ENCODE measurements at places on chromosomes 1 and 21.

DNA sequence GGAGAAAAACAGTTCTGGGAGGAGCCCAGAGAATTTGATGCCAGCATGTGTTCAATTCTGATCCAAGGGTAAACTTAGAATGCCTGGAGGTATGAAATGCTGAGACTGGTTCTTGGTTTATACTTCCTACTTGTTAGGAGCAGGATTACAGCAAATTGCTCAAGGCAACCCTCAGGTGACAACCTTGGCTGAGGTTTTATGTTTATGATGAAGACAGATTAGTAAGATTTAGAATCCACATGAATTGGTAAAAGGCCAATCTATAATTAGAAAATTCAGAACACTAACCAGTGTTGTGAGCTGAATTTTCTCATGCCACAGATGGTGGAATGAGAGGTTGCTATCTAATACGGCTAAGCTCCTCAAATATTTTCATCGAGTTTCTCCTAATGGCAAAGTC lies 235.3 kb upstream of the NRIP1 start:
- no peak for DNase-seq

DNA sequence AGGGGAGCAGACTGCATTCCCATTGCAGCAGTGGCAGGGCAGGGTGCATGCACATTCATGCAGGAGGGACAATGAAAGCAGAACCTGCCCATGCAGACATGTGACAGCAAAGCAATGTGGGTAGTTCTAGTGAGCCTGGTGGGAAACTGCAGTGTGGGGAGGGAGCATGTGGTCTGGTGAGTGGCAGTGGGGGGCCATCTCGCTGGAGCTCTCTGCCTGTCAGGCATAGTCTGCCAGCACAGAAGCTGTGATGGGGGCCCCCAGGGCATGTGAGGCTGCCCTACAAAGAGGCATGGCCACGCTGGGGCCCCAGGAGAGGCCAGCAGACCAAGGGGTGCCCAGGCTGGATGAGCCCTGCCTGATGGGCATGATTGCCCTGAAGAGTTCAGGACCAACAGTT lies 579.7 kb downstream of the PTPRC start:
- no peak for DNase-seq

GRCh38 chr1:94661431-94661932 lies 119.9 kb upstream of the F3 start:
- DNase-seq: no peak

GRCh38 chr1:154334079-154335024 lies 9.0 kb downstream of the ATP8B2 start:
- no peak for DNase-seq

DNA sequence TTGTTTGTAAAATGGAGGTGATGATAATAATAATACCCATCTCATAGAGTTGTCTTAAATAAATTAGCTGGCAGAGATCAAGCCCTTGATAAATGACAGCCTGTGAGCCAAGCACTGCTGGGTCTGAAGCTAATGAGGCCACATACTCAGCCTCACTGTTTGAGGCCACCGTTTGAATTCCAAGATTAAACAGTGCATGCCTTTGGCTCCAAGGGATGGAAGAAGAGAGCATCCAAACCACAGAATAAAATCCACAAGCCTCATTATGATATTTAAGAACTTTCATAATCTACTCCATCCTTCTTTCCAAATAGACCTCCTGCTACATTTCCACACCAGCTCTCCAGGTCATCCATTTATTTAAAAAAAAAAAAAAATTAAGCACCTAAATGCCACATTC lies 29.0 kb downstream of the TGFBR3 start:
- DNase-seq: no peak

All from activated T-cell treated with anti-CD3 and anti-CD28 coated beads, Interleukin-2, amount 50 U/mL, for 48 hours (primary cell).